AG09319 (cell line): ENCODE measurements at places on chromosomes 3 and 15.

GRCh38 chr15:51799282-51800252, 29.9 kb upstream of the TMOD3 start:
- no peak for DNase-seq

- DNase-seq: no peak
Measured at GRCh38 chr15:82045179-82045891, 483 bp downstream of the MEX3B start.

GRCh38 chr15:53807501-53807900, 48.0 kb upstream of the WDR72 start:
- DNase-seq: no peak

DNA sequence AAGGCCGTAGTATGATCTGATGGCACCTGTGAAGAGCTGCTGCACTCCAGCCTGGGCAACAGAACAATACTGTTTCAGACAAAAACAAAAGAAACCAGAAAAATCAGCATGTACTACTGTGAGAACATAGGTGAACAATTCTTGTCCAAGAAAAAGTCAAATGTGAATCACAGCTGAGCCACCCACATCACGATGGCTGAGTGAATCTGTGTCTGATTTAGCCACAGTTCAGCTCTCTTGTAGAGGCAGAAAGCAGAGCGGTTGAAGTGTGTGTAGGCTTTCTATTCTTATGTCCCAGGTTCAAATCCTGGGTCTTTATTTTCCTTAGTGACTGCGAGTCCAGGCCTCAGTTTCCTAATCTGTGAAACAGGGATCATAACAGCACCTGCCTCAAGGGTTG, 4.4 kb upstream of the FURIN start:
- DNase-seq: no peak

DNA sequence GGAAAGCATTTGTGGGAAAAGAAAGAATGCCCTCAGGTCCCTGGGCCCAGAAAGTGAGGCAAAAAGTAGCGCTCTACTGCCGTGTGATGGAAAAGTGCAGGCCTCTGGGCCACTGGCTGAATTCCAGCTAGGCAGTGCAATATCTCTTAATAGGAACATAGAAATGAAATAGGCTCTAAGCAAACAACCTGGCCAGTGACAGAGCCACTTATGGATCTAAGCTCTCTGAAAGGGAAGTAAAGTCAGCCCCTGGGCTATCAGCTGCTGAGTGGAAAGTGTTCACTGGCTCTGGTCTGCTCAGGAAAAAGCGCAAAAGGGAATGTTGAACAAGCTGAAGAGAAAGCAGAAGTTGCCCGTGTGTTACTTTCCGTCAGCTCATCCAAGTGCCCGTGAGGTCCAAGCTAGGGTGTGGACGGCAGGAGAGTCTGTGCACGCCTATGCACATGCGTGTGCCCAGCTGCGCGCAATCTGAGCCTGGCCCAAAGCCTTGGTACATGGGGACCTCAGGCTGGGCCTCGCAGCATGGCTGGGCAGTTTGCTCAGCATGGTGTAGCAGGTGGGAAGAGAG, 74.0 kb upstream of the RAD18 start:
- DNase-seq: no peak

GRCh38 chr3:43071313-43071893, 34.5 kb downstream of the POMGNT2 start:
- no peak for DNase-seq

- DNase-seq: no peak
Measured at GRCh38 chr15:70078578-70079417, 18.9 kb downstream of the TLE3 start.

GRCh38 chr3:185764163-185764979, 60.5 kb downstream of the IGF2BP2 start:
- no peak for DNase-seq

GRCh38 chr3:80785875-80786274, 975.6 kb downstream of the GBE1 start:
- no peak for DNase-seq

- DNase-seq: no peak
Measured at GRCh38 chr3:49638445-49638844, 35.7 kb upstream of the APEH start.

- no peak for DNase-seq
Measured at GRCh38 chr3:123067689-123068600, 1.1 kb downstream of the PDIA5 start.

- DNase-seq: no peak
Measured at GRCh38 chr15:48481802-48482201, 150.6 kb downstream of the DUT start.

DNA sequence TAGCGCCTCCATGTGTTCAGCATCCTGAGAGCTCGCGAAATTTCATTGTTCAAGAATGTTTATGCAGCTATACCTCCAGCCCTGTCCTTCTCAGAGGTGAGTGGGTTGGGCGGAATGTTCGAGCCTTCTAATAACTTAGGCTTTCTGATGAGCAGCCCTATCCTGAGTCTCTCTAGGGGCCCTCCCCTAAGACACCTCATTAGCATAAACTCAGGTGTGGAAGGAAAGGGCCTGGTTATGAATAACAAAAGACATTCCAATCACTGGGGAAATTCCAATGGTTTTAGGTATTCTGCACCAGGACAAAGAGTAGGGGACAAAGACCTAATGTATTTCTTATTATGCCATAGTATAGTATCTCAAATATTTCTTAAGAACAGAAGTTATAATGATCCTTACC, 138.1 kb upstream of the PDZRN3 start:
- DNase-seq: no peak

GRCh38 chr3:170038434-170039110, 777 bp downstream of the GPR160 start:
- DNase-seq: no peak

DNA sequence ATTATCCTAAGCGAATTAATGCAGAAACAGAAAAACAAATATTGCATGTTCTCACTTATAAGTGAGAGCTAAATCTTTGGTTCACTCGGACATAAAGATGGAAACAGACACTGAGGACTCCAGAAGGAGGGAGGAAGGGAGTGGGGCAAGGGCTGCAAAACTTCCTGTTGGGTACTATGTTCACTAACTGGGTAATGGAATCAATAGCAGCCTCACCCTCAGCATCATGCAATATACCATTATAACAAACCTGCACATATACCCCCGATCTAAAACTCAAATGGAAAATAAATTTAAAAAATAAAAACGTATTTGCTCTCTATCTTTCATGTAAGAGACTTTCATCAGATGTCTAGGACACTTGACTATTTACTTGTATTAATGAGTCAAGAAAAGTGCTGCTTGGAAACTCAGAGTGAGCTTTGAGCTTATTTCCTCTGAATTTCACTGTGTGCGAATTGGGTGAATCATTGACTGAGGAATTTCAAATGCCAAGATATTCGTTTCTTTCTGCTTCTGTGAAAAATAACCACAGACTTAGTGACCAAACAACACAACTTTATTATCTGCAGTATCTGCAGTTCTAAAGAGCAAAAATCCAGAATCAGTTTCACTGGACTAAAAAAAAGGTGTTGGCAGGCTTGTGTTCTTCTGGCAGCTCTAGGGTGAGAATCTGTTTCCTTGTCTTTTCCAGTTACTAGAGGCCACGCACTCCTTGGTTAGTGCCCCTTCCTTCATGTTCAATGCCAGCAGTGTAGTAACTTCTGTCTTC, 18.4 kb downstream of the TM4SF18 start:
- peak; percentile 41 for DNase-seq

GRCh38 chr15:83983634-83984458, 251.7 kb upstream of the GOLGA6L4 start:
- no peak for DNase-seq

- no peak for DNase-seq
Measured at GRCh38 chr3:105956306-105956705, 87.5 kb upstream of the CBLB start.

DNA sequence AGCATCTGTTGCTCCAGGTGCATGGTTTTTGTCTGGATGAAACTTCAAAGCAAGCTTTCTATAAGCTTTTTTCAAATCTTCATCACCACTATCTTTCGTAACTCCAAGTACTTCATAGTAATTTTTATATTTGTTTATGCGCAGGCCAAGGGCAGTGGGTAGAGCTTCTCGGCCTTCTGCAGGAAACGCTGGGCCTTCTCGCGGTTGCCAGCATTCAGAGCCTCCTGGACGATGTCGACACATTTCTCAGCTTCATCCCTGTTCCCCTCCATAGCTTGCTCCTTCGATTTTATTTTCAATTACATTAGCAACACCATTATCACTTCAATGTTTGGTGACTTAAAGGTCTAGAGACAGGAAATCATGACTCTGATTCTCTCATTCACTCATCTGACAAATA, 20.2 kb downstream of the DENND4A start:
- no peak for DNase-seq

DNA sequence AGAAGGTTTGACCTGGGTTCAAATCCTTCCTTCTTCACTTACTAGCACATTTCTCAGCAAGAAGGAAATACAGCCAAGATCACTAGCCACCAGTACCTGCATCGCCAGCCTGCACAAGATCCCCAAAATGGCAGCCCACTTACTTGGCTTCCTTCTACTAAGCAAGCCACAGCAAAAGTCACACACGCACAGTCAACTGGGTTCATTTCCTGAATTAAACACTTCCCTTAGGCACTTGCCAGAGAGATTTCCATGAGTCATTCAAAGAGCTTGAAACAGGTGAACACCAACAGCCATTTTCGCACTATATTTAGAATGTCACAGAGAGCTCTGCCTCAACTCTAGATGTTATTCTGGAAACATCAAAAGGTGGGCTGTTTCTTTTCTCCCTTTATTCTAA, 42.6 kb downstream of the MGLL start:
- no peak for DNase-seq

DNA sequence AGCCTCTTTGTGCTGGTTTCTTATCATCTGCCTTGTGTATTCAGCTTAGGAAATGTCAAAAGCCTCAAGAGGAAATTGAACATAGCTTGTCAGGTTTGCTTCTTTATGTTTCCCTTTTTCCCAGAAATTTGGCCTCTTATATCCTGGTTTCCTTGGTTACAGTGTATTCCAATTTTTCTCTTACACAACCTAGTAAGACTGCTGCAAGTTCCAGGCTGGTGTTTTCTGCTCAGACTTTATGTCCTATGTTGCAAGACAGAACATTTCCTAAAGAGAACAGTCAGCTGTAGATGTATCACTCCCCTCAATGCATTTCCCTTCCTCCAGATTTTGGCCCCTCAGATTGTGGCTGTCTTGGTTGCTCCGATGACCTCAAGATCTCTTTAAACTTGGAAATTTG, 102.5 kb downstream of the SH3GL3 start:
- DNase-seq: no peak

GRCh38 chr3:158777161-158777873, 24.5 kb upstream of the MFSD1 start:
- no peak for DNase-seq

- no peak for DNase-seq
Measured at GRCh38 chr15:90075420-90076289, 26.6 kb downstream of the IDH2 start.

DNA sequence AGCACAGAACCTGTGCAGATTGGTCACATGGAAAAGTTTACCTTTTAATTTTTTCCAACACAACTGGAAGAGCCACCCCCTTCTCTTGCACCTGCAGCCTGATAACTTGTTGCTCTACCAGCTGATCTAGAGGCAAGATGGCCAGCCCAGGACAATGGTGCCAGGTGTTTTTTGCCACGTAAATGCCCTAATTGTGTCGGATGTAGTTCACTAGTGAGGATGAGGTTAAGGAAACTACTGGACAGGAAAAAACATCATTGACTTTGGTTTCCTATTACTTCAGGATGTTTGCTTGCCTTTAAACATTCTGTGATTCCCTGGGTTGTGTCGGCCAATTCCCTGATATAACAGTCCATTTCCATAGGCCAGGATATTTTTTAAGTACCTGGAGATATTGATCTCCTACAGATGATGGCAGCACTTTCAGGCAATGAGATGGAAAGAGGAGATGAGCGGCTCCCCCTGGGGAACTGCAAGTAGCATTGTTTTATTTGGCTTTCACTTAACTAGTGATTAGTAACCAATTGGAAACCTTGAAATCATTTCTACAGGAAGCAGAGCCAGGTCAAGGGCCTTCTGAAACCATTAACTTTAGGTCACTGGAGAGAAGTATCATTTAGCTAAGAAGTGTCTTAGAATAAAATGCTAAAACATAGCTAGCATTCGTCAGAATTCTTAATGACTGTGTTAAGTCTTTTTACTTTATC, 72.5 kb downstream of the OSBPL10 start:
- DNase-seq: no peak

- DNase-seq: no peak
Measured at GRCh38 chr3:140711390-140712035, 33.6 kb downstream of the TRIM42 start.

GRCh38 chr3:32334675-32335074, 57.0 kb upstream of the CMTM7 start:
- no peak for DNase-seq

- DNase-seq: no peak
Measured at GRCh38 chr3:17664923-17665322, 77.5 kb downstream of the TBC1D5 start.

GRCh38 chr3:152382312-152383135, 113.8 kb downstream of the MBNL1 start:
- no peak for DNase-seq

GRCh38 chr15:59020322-59020721, 32.9 kb downstream of the RNF111 start:
- DNase-seq: no peak

DNA sequence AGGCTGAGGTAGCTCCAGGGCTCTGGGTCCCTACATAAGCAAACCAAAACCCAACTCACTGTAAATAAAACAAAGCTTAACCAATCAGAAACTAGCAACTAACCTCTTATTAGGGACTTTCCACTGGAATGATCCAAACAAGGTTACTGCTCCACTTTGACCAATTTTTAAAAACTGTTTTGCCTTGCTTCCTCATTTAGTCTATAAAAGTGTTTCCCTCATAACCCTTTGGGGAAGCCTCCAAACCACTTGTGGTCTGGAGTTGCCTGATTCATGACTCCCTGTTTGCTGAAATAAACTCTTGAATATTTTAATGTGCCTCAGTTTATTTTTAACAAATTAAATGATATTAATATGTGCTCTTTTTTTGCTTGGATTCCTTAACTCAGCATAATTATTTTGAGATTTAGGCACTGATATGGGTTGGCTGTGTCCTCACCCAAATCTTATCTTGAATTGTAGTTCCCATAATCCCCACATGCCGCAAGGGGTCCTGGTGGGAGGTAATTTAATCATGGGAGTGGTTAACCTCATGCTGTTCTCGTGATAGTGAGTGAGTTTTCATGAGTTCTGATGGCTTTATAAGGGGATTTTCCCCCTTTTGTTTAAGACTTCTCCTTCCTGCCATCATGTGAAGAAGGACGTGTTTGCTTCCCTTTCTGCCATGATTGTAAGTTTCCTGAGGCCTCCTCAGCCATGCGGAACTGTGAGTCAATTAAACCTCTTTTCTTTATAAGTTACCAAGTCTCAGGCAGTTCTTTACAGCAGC, 90.6 kb downstream of the CD200R1L start:
- no peak for DNase-seq

DNA sequence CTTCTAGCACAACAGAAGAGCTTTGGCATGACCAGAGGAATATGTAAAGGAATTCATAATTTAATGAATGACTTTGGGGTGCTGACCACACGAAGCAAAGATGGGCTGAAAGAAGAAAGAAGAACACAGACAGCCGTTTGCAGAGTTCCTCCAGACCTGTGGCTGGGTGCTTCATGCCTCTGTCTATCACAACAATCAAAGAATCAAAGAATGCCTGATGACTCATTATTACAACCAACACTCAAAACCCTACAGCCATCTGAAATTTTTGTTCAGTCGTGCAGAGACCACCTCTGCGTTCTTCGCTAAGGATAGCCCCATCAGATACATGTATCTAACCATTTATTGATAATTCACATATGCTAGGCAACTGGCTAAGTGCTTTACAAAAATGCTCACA, 129.0 kb upstream of the PRICKLE2 start:
- DNase-seq: no peak
